ENCODE measurements at places on chromosomes 7 and 10.

DNA sequence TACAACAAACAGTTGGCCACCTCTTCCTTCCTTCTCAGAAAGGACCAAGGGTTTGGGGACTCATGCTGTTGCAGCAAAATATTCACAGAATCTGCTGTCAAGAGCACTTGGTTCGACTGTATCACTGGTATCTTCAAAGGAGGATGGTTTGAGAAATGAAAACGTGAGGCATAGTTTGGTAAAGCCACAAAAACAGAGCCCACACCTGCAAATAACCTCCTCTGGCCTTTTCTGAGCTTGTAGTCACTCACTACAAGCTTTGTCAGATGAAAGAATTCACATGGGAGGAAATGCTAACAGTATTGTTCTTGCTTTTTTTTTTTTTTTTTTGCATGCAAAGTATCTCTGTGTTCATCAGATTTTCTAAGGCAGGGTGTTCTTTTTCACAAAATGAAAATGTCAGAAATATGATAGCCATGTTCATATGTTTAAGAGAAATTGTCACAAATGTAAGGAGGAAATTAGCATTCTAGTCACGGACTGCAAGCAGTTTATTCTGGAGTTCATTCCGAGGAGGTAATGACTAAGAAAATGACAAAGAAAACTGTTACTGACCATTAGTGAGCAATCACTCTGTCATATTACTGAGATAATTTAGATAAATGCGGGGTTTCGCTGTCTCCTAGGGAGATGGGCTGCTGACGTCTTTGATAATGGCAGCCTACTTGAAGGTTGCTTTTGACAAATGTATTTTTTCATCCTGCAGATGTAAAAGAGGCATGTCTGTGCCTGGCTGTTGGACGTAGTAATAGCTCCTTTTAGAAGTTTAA lies 117.8 kb upstream of the MYO3A start:
- no peak for DNase-seq

GRCh38 chr7:17404006-17404405 lies 105.6 kb downstream of the AHR start:
- DNase-seq, result no peak

DNA sequence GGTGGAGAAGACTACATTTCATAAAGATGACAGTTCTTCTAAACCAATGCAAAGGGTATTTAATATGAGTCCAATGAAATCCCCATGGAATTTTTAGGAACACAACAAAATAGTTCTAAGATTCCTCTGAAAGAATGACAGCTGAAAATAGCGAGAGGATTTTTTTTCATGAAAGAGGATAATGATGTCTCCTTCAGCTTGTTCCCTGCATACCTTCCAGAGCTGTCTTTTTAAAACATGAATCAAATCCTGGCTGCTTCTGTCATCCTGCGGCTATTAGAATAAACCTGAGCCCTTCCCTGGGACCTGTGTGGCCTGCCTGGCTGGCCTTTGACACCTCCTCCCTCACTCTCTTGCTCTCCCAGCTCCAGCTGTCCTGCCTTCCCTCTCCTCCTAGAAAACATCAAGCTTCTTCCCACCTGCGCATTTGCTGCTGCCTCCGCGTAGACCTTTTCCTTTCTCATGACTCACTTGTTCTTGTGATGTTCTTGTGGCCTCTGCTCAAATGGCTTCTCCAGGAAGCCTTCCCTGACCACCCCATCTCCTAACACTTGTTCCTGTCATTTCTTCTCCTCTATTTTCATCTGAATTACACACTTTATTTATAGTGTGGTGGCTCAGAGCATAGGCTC lies 57.4 kb downstream of the EEPD1 start:
- no peak for DNase-seq

- no peak for DNase-seq
These were observed 115.3 kb downstream of the PLPP4 start for GRCh38 chr10:120572307-120572706.

DNA sequence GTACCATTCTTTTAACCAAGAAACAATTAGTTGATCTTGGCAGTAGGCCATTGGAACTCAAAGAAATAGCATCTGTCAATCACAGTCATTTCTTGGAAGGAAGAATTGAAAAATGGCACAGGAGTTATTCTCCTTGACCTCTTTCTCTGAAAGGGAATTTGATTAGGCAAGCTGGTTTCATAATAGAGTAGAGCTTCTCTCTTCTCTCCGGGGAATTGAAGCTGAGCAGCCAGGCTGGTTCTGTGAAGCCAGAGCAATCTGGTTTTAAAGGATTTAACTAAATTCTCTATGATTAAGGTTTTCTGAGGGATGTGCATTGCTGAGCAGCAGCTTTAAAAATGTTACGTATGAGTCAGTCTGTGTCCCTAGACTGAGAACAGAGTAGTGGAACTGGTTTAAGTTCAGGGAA lies 70.2 kb downstream of the AHCYL2 start:
- DNase-seq, result no peak

- peak; percentile 60 for DNase-seq
These were observed 19.7 kb upstream of the BNIP3 start for GRCh38 chr10:132001238-132001972.

GRCh38 chr10:43452356-43452914 lies 15.5 kb downstream of the ZNF487 start:
- DNase-seq, result no peak

- DNase-seq, result no peak
These were observed 60.0 kb downstream of the ATXN7L1 start for GRCh38 chr7:105816266-105816843.

DNA sequence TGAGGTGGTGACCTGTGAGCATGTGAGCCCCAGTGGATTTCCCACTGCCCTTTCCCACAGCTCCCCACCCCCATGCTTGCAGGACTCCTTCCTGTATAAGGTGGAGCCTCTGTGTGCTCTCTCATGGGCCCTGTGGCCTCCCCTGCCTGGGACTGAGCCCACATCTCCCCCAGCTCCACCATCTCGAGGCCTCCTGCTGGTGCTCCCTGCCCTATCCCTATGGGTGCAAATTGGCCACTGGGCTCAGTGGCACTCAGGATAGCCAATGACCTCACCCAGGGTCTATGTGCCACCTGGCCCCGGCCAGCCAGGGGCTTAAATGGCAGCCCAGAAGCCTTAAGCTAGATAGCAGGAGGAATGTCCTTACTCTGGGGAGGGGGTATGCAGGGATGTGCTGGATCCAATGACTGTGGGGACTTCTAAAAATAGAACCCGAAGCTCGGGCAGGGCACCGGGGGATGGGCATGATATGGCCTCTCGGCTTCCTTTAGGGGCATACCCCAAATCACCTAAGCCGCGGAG lies 2.0 kb downstream of the LDB3 start:
- DNase-seq, result no peak

DNA sequence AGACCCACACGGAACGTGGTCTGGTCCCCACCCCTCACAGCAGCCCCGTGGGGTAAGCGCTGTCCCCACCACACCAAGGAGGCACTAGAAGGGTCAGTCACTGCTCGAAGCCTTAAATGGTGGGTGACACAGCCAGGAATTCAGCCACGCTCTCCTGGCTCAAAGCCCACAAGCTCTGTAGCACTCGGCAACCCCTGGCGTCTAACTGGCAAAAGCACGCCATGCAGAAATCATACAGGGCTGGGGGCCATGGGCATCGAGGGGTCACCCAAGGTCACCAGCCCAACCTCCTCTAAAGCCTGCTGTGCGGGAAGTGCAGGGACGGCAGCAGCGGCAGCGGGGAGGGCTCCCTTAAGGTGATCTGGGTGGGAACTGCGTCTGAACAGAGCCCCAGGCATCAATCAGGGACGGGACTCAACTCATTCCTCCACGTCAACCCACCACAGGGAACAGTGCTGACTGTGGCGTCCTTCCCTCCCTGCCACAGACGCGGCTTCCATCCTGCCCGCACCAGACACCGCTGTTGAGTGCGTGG lies 7.8 kb downstream of the GPER1 start:
- no peak for DNase-seq

- DNase-seq, result no peak
These were observed 36.7 kb upstream of the PRPS1L1 start for GRCh38 chr7:18064242-18064838.

DNA sequence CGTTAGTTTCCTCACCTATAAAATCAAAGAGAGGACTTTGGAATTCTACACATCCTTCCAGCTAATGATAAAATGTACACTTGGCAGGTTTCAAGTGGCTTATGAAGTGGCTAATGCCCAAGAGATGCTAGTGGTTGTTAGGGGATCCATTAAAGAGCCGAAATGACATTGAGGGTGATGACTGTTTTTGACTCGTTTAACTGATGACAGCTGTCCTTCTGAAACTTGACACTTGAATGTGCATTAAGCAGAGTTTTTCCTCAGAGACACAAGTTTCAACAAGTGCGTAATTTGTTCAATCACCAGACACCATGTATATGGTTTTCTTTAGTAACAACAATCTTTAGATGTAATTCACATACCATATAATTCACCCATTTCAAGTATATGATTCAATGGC lies 1.6 kb upstream of the PRF1 start:
- no peak for DNase-seq

DNA sequence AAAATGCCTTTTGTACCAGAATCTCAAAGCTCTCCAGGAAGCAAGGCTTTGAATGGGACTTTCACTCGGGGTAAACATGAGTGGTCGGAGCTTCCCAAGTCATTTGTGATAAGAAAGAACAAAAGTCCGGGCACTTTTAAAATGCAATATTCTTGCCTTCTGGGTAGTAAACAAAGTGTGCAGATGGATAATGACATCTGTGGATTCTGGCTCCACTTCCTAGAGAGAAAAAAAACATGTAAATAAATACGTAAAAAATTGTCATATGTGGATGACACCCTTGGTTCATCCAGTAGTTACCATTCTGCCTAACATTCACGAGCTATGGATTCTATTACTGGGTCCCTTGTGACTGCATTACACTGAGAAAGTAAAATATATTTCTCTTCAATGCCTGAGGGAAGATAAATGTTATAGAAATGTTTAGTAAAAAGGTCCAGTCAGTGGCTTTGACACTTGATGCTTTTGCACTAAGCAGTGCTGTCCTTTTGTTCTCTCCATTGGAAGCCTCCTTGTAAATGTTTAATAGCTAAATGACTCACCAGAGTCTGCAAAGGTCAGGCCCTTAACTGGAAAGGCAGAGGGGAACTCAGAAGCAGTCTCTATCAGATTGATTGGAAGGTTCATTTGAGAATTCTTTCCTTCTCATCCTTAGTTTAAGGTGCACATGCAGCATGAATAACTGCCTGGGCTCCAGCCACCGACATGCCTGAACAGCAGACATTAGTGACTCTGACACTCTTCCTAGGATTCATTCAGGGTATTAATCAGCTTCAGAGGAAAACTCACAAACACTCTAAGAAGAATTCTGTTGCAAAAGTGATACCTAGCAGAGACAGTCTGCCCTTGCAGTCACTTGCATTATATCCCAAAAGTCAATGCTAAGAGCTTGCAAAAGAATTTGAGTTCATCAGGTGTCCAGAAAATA lies 11.7 kb upstream of the EDRF1 start:
- DNase-seq, result no peak

GRCh38 chr10:123380491-123381085 lies 226.4 kb downstream of the BUB3 start:
- peak; percentile 52 for DNase-seq

GRCh38 chr7:107592361-107593024 lies 12.4 kb downstream of the BCAP29 start:
- DNase-seq, result no peak

DNA sequence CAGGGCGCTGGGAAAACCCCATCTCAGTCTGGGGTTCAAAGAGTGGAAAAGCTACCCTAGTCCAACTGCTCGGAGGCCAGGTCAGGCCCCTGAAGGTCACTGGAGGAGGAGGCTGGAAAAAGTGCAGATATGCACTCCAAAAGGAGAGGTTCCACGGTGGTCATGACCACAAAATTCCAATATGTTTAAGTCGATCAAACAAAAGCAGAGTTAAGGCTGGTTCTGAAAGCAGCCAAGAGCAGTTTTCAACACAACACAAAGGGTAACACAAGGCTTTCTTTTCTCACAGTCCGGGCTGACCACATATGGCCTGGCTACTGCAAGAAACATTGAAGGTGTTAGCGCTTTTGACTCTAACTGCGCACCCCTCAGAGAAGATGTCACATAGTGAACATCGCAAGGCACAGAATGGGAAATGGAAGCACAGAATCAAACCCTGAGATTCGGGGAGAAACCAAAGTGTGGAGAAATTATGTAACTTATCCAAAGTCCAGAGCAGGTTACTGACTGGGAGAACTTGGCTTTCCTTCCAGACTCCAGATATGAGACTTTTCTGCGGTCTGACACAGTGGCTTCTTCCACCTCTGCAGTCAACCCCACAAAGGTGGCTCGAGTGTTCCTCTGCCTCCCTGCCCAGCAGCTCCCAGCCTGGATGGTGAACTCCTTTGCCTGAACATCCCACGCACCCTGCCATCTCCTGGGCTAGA lies 1.3 kb upstream of the GRB10 start:
- DNase-seq, result no peak

- no peak for DNase-seq
These were observed 126.9 kb downstream of the KCNMA1 start for GRCh38 chr10:77510695-77511094.
